ENCODE measurements at places on chromosomes 4 and X.

- DNase-seq: no peak
Observed at GRCh38 chr4:53120778-53121177, 245.1 kb downstream of the SCFD2 start.

DNA sequence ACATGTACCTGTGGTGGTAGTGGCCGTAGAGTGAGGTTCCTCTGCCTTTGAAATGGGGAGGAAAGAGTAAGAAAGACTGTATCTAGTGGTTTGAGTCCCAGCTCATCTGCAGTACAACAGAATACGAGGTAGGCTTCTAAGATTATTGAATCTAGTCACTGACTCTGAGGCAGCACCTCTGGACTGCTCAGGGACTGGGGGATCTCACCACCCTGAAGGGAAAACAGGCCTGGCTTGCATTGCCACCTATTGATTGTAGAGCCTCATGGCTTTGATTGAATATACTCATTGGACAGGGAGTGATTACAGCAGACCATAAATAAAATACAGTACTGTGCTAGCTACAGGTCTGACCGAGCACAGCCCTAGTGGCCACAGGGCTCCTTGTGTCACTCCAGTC lies 50.5 kb downstream of the GPR174 start:
- no peak for DNase-seq

- no peak for DNase-seq
Observed at GRCh38 chr4:185341377-185341776, 54.3 kb downstream of the LRP2BP start.

GRCh38 chr4:47674144-47674543 lies 163.7 kb downstream of the CORIN start:
- no peak for DNase-seq

GRCh38 chrX:44022964-44023363 lies 49.8 kb upstream of the NDP start:
- no peak for DNase-seq

- DNase-seq: no peak
Observed at GRCh38 chr4:147733716-147734344, 1.9 kb downstream of the ARHGAP10 start.

DNA sequence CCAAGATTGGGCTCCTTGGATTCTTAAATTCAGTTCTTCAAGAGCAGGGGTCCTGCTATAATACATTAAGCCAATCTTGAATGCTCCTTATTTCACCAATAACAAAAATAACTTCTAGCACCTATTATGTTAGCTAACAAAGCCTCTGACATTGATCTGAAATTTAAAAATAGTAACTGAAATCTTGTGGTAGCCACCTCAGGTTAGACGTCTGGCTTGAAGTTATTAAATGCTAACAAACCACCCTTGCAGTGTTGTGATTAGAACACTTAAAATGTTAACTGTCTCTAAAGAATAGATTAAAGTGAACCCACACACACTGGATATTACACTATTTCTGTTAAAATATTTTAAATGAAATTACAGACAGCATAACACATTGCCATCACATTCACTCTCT lies 49.8 kb upstream of the LGI2 start:
- DNase-seq: no peak

- no peak for DNase-seq
Observed at GRCh38 chr4:138301536-138301935, 59.4 kb upstream of the SLC7A11 start.

DNA sequence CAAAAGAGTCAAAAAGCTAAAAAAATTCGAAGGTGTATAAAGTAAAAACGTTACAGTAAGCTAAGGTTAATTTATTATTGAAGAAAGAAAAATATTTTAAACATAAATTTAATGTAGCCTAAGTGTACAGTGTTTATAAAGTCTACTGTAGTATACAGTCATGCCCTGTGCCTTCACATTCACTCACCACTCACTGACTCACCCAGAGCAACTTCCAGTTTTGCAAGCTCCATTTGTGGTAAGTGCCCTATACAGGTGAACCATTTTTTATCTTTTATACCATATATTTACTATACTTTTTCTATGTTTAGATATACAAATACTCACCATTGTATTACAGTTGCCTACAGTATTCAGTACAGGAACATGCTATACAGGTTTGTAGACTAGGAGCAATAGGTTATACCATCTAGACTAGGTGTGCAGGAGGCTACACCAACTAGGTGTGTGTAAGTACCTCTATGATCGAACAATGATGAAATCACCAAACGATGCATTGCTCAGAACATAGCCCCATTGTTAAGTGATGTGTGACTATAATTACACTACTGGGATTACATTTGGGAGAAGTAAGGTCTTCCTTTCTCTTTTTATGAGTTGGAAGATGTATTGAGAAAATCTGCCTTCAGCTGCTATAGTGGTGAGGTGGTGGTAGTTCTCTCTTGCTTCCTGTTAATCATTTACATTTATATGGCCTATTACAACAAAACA lies 27.2 kb downstream of the TMSB4X start:
- no peak for DNase-seq

- DNase-seq: no peak
Observed at GRCh38 chr4:173991316-173991715, 292.2 kb downstream of the FBXO8 start.

DNA sequence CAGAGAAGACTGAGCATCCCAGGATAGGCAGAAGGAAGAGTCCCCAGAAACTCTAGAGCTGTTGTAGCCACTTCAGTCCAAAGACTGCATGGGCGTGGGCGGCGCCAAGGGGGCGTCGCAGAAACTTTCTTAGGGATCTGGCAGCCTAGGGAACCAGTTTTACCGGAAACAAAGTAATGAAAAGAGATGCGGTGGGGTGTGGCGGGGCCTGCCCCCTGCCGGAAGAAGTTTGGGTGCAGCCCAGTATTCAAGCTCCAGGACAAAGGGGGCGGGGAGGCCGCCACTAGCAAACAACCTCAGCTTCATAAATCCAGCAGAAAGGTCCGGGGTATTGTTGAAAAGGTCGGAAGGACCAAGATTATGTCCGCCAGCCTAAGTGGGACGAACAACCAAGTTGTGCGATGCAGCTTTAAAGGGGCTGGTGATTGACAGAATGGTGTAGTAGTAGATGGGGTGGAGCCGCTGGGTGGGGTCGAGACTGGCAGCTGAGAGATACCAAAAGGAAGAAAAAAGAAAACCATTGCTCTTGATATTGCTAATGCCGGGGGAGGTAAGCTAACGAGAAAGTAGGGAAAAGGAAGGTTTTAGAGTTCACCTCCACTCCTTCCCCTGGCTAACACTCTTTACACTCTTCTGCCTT lies 190.5 kb downstream of the RRAGB start:
- no peak for DNase-seq

- DNase-seq: no peak
Observed at GRCh38 chr4:9849538-9849920, 68.1 kb downstream of the DRD5 start.

DNA sequence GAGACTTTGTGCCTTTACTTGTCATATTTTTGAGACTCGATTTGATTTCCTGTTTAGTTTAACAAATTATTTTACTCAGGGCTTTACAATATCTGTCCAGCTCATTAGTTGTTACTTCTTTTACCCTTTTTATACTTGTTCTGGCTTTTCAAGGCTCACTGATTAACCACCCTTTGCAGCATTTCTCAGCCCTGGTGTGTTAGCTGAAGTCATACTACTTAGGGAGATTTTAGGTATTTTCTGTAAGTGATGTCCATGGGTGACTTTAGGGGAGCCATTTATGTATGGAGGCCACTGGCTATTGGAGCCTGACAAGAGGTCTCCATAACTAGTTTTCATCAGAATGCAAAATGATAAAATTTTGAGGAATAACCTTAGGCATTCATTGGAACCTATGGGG lies 147.2 kb downstream of the RPA4 start:
- DNase-seq: no peak

GRCh38 chr4:73902817-73903547 lies 33.8 kb downstream of the CXCL1 start:
- no peak for DNase-seq

GRCh38 chr4:76388160-76388908 lies 32.6 kb downstream of the CCDC158 start:
- no peak for DNase-seq

- no peak for DNase-seq
Observed at GRCh38 chr4:183297675-183298074, 22.4 kb downstream of the CLDN22 start.

DNA sequence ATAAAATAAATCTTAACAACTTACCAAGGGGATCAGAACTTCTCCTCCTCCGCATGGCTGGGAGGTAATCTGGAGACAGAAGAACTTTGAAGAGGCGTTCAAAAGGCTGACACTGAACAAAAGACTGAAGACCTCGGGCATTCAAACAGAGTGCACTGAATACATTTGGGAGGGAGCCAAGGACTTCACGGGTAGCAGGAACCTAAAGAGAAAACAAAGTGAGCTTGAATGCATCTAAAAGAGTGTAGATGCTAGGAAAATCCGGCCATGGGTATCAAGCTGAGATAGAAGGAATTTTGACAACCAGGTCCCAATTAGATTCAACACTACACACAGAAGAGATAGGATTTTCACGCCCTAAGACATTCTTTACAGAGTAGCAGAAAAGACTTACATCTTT lies 69.6 kb downstream of the HUWE1 start:
- no peak for DNase-seq

- DNase-seq: no peak
Observed at GRCh38 chrX:117711782-117712181, 404.8 kb downstream of the KLHL13 start.

DNA sequence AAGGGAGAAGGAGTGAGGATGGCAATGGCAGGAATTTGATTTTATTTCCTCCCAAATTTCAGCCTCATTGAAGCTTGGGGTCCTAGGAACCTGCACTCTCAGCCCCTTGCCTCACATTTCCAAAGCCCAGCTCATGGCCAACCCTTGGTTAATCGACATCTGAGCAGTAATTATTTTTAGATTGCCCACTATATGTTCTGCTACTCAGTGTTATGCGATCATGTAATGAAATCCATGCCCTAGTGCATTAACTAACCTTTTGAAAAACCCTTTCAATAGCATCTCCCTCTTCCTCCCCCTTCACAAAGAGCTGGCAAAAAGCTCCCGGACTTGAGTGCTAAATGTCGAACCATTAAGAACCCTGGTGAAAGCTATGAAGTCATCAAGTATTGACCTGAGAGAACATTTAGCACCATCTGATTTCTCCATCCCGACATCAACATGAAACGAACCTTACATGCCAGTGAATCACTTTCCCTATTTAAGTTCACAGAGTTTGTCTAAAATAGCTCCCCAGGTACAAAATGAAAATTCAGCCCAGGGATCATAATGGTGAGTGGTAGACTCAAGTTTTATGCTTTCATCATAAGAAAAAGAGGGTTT lies 59.2 kb upstream of the RPS6KA3 start:
- no peak for DNase-seq
